ENCODE measurements at places on chromosomes 5 and 9. TPM values are rescaled to one million over a fixed set of nuclear protein-coding genes. Genes with fewer than 3 reads are reported as not detected.

DNA sequence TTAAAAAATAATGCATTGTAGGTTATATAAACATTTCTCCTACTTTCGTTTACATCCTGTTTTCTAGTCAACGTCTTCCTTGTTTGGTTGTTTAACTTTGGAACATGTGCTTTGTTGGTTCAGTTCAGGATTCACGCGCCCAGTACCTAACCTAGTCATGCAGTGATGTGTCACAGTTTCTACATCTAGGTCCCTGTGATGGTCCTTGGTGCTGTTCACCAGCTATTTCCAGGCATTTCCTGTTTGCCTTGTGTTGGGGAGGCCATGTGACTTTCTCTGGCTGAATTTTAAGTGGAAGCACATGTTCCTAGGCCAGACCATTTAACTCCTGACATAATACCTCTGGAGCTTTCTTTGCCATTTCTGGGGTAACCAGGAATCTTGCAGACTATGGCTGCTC, 292.3 kb downstream of the SMARCA2 start:
- no peak for DNase-seq

GRCh38 chr9:115262952-115263351, 145.0 kb upstream of the TNC start:
- no peak for DNase-seq

GRCh38 chr5:148880197-148880596, 53.8 kb downstream of the ADRB2 start:
- no peak for DNase-seq

- peak; percentile 42 for DNase-seq
These were observed 195.6 kb downstream of the PLK2 start for GRCh38 chr5:58264276-58264675.

The HCN1 gene
- polyA plus RNA-seq = 1.8 TPM

The PSMD5 gene
- polyA plus RNA-seq = 20.6 TPM

DNA sequence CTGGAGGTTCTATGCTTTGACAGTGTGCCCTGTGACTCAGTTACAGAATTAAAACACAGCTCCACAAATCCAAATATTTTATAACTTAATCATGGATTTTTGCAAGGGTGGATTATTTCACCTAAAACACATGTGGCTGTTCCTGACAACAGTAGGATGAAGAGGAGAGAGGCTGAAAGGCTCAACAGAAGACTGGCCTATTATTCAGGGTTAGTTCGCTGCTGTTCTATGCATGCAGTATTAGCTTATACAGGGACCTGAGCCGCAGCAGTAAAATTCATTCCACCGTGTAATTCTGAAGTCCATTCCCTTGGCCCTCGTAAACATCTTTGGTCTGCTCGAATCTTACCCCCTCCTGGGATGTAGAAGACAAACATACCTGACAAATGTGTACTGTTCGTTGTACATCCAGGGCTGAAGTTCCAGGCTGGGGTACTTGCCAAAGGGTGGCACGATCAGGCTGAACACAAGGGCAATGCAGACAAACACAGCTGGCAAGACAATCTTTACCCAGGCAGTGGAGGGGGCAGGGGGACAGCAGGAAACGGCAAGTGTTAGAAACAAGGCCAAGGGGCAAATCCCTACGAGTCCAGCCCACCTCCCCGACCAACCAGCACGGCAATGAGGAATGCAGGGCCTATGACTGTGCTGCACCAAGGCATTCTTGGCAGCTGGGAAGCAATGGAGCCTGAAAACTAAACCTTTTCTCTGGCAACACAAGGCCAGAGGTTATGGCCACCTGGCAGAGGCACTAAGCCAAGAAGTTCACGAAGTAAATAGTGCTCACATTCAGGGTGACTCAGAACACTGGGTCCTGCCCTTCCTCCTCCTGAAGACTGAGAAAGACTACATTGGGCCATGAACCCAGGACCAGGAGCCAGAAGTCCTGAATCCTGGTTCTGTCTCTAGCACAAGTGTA, 46.8 kb downstream of the NIPSNAP3B start:
- DNase-seq = no peak

The NOL8 gene
- 26.7 TPM for polyA plus RNA-seq

- DNase-seq = no peak
These were observed 43.4 kb downstream of the NFIB start for GRCh38 chr9:14270358-14271092.

- peak; percentile 7 for DNase-seq
These were observed 54.1 kb downstream of the GDA start for GRCh38 chr9:72203205-72203803.

- DNase-seq = no peak
These were observed 188.4 kb upstream of the DAPK1 start for GRCh38 chr9:87309236-87309635.

DNA sequence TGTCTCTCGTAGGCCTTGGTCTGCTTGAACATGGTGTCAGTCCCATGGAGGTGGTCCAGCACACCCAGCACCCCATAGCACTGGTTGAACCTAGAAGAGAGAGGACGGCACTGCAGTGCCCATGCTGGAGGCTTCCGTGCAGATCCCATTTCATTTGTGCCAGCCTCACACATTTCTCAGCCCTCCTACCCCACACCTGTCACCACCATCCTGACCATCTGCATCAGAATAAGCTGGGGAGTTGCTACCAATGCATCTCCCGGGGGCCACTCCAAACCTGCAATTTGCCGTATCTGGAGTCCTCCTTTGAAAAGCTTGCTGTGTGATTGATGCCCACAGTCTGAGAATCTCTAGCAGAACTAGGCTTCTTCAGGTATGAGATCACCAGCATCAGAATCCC, 30.0 kb downstream of the FAXDC2 start:
- DNase-seq = no peak

GRCh38 chr5:64939772-64940510, 171.2 kb downstream of the CWC27 start:
- no peak for DNase-seq

GRCh38 chr5:19519448-19519847, 468.6 kb downstream of the CDH18 start:
- no peak for DNase-seq

GRCh38 chr9:7097785-7098752, 340.3 kb downstream of the KDM4C start:
- DNase-seq = no peak

DNA sequence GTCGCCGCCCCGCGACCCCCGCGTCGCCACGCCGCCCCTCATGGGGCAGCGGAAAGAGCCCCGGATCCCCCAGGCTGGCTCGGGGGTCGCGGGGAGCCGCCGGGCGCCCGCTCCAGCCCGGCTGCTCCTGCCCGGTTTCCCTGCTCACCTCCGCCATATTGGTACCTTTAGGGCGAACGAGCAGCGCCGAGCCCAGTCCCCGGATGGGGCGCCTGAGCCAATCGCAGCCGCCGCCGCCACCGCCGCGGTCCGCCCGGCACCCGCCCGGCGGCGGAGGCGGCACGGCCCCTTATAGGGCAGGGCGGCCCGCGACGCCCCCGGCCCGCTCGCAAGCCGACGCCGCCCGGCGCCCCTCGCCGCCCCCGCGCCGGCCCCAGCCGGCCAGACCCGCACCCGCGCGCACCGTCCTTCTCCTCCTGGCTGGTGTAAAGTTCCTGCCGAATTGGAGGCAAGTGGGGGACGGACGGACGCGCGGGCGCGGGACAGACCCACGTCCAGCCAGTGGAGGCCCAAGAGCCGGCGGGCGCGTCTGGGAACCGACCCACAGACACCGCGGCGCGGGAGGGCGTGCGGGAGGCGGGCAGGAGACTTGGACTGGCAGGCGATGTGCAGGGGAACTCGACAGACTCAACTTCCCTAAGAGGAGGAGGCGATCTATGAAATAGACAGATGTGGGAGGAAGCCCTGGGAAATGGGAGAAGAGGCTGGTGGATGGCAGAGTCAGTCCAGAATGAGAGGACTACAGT, at the start of gene MIER3:
TSS of gene MIER3 (minus strand) at position 178 of the 746 bp plus-strand sequence. CDS start at position 157, 21 bp downstream.
- peak; percentile 79 for DNase-seq

The PFN3 gene
- not detected for polyA plus RNA-seq

DNA sequence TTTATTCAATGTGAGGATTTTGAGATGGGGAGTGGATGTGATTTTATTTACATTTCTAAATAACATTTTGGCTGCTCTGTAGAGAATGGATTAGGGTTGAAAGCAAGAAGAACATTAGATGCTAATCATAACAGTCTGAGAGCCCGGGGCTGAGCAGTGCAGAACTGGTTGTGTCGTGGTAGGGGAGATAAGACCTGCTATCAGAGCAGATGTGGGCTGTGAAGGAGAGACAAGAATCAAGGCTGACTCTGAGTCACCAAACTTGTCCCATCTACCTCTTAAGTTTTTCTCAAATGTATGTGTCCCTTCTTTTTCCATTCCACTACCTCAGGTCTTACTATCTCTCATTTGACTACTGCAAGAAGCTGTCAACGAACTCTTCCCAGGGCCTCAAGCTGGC, 35.4 kb upstream of the SLC28A3 start:
- no peak for DNase-seq

- no peak for DNase-seq
These were observed 24.2 kb downstream of the CORO2A start for GRCh38 chr9:98168153-98168780.

DNA sequence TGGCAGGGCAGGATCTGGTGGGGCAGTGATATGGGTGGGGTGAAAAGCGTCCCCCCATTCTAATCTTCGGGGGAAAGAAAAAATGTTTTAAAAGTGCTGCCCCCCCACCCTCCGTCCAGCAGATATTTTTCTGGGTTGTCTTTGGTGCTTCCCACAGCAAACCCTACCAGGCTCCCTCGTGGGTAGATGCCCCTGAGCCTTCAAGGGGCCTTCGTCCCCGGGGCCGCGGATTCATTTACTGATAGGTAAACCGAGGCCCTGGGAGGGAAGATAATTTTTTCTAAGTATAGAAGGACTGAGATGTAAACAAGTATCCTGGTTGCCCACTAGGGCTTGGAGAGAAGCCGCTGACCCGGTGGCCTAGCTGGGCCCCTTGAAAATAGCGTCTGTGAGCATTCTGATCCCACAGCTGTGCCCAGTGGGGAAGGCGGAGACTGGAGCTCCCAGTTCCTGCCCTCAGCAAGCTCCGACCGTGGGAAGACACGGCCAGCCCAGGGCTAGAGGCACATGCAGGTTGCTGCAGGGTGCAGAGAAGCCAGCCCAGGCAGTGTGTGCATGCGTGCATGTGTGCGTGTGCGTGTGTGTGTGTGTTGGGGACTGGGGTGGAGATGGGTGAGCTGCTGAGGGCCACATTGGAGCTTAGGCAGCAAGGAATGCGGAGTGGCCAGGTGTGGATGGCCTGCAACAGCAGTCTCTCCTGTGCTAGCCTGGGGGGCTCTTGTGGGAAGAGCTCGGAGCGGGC, 6.0 kb upstream of the RXRA start:
- no peak for DNase-seq

The GDF9 gene
- polyA plus RNA-seq = 0.83 TPM

GRCh38 chr5:59301727-59302126, 591.8 kb downstream of the PDE4D start:
- DNase-seq = no peak

GRCh38 chr9:119959846-119960545, 590.8 kb upstream of the BRINP1 start:
- DNase-seq = no peak

The ANKRD18B gene
- 0.08 TPM for polyA plus RNA-seq

The SPOCK1 gene
- 4.6 TPM for polyA plus RNA-seq

DNA sequence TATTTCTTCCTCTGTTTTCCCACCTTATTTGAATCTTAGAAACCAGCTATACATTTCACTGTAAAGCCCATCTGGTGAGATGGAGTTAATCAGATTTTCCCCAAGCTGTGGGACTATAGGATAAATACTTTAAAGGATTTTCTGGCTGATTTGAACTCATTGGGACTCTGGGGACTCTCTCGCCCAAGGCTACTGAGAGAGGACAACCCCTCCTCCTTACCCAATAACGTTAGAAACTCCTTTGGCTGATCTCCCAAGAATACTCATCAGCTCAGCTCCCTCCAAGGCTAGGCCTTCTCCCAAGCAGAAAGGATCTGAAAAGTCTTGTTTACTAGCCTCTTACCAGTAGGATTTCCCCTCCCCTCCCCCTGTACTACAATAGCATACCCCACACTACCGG, 1.5 kb upstream of the GLRA1 start:
- DNase-seq = no peak

DNA sequence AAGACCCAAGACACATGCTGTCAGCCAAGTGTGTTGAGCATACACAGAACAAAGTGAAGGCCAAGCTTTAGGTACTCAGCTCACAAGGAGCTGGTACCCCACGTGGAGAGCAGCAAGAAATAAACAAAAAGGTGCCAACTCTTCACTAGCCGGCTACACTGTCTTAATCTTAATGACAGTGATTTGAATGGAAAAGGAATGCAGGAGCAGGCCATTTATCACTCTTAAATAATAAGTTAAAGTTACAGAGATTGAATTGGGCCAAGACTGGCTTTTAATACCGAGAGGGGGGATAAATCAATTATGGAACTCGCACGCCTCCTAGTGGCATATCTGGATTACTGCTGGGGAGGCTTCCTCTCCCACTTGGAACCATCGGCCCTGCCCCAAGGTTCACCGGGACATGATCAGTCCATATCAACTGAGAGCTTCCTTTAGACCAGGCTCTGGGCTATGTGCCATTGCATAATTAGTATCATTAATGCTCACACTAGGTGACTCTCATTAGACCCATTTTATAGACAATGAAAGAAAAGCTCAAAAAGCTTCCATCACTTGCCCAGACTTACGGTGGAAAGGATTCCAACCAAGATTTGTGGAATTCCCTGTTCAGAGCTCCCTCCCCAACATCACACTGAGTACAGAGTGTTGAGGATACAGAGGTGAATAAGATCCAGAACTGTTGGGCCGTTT, 94.0 kb downstream of the ACTL7B start:
- peak; percentile 47 for DNase-seq

DNA sequence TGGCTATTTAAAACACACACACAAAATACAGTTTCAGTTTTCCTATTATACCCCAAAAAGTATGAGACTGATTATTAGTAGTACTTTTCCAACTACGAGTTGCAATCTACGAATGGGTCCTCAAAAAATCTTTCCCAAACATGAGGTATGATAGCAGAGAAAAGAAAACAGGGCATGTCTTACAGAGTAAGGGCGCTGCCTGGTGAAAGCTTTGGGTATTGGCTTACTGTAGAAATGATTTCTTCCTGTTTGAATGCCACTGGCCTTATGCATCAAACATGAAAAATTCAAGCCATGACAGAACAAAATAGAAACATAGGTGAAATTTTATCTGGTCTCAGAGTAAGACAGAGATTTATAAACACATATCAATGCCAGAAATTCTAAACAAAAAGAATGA, 448.0 kb downstream of the SPOCK1 start:
- DNase-seq = no peak

GRCh38 chr5:97067296-97067850, 75.0 kb downstream of the LIX1 start:
- no peak for DNase-seq

The LCN9 gene
- not detected for polyA plus RNA-seq

DNA sequence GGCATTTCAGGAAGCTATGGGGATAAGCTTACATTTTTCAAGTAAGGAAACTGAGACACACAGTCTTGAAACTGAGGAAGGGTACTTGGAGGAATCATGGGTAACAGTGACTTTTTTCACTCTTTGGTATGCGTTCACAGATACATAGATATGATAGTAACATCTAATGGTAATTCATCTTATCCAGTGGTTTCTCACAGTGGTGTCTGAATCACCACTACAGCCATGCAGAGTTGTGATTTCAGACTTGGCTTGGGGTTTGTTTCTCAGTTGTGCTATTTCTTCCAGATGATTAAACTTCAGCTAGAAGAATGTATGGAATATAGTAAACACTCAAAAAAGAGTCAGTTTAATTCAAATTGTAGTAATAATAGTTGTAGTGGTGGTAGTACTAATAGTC, 239.1 kb upstream of the NUDT12 start:
- no peak for DNase-seq

The WDR31 gene
- 2.3 TPM for polyA plus RNA-seq

- no peak for DNase-seq
These were observed 2.3 kb downstream of the TYRP1 start for GRCh38 chr9:12695474-12695873.

The ANXA6 gene
- 380 TPM for polyA plus RNA-seq

- DNase-seq = no peak
These were observed 30.0 kb upstream of the GAS1 start for GRCh38 chr9:86977205-86977835.

- no peak for DNase-seq
These were observed 41.9 kb downstream of the CFAP90 start for GRCh38 chr5:7808998-7809397.

Data from hindlimb muscle (tissue), 1 donor.